ENCODE measurements at places on chromosomes 16 and 17. TPM values are rescaled to one million over a fixed set of nuclear protein-coding genes. Genes with fewer than 3 reads are reported as not detected.

Gene RGS11
- 1.9 TPM for total RNA-seq

Gene MMP25
- under 0.01 TPM for total RNA-seq

Gene KIF18B
- total RNA-seq, result 3.1 TPM

Gene HSD17B1
- 0.63 TPM for total RNA-seq

Gene GALR2
- not detected for total RNA-seq

Gene MOSMO
- total RNA-seq, result 12.9 TPM

Gene CCL3
- not detected for total RNA-seq

Measured in endothelial cell of coronary artery (primary cell).